Amniotic stem cell (primary cell): ENCODE measurements at places on chromosomes 4 and X.

DNA sequence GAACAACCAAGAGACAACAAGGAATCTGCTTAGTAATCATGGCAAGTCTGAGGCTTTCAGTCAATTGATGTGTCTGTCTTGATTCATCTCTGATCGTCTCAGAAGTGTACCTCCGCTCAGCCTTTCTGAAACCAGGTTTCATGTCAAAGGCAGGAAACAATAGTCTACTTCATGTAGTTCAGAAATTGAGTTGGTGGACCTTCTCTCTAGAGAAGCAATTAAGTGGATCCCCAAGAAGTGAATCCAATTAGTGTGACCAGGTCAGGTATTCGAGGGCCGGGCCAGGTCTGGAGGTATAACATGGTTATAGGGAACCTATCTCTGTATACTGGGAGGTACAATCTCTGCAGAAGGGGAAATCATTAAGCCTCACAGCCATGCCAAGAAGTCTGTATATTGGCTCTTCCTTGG, 32.0 kb downstream of the DAPP1 start:
- no peak for DNase-seq

- DNase-seq = no peak
Observed at GRCh38 chr4:155899891-155900290, 3.6 kb upstream of the TDO2 start.

DNA sequence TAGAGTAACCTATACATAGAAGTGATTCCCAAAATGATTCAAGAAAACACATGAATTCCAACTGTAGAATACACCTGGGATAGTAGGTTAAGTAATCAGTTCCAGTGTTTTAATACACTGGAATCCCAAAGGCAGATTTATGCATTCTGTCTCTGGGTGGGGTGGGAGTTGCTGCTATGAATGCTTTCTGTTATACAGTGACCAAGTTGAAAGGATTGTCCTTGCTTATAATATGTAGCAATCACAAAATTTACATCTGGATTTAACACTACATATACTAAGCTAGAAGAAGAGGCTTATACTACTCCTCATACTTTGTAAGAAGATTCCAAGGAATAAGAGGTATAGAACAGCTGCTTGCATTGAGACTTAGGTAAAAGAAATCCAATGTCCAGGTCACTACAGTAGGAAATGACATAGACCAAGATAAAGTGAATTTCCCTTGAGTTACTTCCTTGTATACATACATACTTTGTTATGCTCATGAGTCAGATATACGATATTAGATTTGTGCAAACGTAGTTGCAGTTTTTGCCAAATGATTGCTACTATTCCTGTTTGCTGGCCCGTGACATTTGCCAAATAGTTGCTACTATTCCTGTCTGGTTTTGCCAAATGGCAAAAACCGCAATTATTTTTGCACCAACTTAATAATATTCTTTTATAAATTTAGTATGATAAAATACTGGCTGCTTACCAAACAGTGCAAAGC, 210.5 kb upstream of the DIAPH2 start:
- DNase-seq = no peak

GRCh38 chrX:71239781-71240180, 14.2 kb downstream of the ZMYM3 start:
- DNase-seq = no peak

GRCh38 chr4:2261110-2261852, 628 bp downstream of the MXD4 start:
- DNase-seq = no peak

DNA sequence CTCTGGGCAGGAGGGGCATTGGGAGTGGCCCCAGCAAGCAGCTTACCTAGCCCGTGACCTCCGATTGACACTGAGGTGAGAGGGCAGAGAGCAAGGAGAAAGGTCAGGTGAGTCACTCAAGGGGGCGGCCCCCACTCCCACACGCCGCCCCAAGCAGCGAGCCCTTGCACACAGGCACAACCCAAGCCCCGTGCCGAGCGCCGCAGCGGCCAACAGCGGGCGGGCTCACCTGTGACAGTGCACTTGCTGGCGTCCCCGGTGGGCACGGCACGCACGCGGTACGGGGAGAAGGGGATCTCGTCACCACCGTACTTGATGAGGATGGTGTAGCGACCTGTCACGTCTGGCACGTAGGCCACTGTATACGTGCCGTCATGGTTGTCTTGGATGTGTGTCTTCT, 17.2 kb downstream of the FLNA start:
- DNase-seq = no peak

GRCh38 chr4:85955620-85956292, 404.1 kb downstream of the MAPK10 start:
- no peak for DNase-seq

DNA sequence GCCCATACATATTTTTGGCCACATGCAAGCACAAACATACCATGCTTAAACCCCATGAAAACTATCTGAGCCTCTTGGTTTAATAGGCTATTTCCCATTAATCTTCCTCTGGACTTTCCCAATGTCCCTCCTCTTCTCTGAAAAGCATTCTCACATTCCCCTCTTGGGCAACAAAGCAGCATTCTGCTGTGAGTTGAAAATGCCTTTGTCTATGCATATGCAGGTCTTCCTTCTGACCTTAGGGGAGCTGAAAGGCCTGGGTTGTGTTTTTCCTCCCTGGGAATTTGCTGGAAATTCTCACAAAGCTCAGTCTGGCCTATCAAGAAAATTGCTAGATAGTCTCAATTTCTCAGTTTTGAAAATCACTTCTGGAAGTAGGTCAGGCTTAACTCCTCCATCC, 4.2 kb downstream of the VSIG4 start:
- no peak for DNase-seq

- no peak for DNase-seq
Observed at GRCh38 chrX:68413254-68413653, 20.0 kb downstream of the OPHN1 start.

- no peak for DNase-seq
Observed at GRCh38 chr4:38676986-38677385, 13.0 kb downstream of the KLF3 start.

- DNase-seq = no peak
Observed at GRCh38 chr4:113708250-113708649, 53.3 kb downstream of the CAMK2D start.

DNA sequence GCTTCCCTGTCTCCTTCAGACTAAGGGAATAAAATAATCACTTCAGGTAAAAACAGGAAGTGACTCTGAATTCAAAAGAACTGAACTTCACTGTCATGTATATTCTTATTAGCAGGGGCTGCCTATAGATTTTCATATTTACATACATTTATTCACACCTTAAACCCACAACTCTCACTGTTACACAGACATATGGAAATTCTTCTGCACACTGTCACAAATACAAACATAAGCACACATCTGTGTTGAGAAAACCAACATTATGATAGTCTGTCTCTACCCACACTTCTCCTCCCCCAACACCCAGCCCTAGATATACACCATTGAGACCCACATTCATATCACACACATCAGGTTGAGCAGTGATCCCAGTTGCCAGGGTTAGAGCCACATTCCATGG, 5.7 kb upstream of the FGF16 start:
- DNase-seq = no peak

GRCh38 chrX:45851434-45851991, 650.8 kb upstream of the DIPK2B start:
- DNase-seq = no peak
